ENCODE measurements at places on chromosomes 3 and 15. TPM values are rescaled to one million over a fixed set of nuclear protein-coding genes. Genes with fewer than 3 reads are reported as not detected.

GRCh38 chr3:99921986-99922385, 104.3 kb downstream of the CMSS1 start:
- no peak for DNase-seq

DNA sequence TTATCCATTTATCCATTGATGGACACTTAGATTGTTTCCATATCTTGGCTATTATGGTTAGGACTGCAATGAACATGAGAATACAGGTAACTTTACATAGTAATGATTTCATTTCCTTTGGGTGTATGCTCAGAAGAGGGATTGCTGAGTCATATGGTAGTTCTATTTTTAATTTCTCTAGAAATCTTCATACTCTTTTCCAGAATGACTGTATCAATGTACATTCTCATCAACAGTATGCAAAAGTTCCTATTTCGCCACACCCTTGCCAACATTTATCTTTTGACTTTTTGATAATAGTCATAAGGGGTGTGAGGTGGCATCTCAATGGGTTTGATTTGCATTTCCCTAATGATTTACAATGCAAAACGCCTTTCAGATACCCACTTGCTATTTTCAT, 6.2 kb upstream of the NIPA1 start:
- DNase-seq = no peak

- no peak for DNase-seq
Measured at GRCh38 chr3:16448639-16449070, 64.8 kb downstream of the RFTN1 start.

DNA sequence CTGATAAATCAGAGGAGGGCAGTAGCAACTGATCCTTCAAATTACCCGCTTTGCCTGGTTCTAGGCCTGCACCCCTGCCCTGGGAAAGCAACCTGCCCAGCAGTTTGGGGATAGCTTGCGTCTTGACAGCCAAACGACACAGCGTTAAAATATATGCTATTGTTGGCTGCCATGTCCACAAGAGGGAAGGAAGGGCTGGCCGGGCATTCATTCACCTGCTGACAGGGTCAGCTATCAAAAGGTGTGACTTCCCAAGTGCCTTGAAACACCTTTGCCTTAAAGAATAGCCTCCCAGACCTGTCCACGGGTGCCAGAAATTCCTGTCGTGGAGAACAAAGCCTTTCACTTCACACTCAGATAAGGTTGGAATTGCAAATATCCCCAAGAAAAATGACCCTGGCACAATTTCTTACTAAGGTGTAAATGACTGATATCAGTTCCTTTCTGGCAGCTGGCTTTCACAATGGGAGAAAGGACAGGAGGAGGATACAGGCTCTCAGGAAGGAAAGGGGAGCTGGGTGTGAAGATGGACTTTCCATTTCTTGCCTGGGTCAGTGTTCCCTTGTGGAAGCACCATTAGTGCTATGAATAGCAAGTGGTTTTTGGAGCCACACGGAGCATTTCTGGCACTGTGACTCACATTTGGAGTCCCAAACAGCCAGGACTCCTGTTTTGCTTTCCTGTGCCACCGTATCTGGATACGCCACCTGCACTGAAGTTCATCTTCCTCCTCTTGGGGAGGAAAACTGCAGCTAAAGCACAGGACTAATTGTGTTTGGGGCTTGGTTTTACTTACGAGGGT, 19.2 kb downstream of the ALDH1A3 start:
- DNase-seq = no peak

DNA sequence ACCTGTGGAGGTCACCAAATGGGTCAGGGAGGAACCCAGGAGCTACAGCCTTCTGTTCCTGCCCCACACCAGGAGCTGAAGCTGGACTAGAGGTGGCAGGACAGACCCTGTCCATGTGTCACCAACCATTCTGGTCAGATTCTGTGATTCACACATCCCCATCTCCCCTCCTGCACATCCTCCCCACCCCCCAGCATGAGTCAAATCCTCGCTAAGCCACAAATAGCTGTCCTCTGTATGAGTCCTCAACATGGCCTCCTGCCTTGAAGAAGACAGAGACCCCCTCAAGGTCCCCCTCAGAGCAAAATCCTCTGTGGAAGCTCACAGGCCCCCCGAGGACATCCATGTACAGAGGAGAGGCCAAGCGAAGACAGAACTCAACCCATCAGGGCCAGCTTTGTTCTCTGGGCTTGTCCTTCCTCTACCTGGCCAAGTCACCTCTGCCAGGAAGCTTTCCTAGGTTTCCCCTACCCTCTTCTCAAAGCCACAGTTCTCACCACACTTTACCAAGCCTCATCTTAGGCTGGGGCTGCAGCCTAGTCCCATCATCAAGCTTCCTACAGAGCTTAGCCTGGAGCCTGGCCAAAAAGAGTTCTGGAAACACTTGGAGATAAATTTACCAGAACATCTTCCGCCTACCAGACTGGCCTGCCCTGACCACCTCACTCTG, 17.1 kb downstream of the CACNA2D2 start:
- no peak for DNase-seq

DNA sequence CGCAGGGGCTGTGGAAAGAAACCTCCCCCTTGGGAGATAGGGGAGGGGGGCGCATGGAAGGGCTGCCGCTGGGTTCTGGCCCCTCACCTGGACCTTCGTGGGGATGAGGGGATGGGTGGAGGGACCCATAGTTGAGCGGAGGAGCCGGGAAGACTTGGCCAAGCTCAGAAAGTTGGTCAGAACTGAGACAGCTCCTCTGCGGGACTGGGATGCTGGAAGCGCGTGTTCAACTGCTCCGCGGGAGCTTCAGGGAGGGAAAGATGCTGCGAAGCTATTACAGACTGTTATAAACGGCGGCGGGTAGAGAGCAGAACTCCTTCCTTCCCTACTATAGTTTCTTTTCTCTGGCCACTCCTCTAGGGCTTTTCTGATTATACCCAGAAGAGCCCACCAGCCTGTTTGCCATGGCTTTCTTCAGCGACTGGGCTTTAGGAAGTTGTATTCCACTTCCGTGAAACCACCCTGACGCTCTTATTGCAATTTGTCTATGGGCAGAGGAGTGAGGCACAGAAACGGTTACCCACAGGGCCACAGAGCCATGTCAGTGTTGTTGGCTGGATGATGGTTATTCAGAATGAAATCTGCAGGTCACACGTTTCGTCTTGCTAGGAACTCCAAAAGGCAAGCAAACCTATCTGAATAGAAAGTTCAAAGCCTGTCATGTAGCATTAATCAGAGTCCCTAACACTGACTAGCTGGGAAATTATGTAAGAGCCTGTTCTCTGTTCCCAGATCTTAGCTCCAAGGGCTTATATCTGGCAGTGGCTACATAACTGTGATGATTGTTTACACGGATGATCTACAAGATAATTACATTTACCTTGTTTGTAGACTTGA, 1.1 kb downstream of the SYNPR start:
- no peak for DNase-seq

DNA sequence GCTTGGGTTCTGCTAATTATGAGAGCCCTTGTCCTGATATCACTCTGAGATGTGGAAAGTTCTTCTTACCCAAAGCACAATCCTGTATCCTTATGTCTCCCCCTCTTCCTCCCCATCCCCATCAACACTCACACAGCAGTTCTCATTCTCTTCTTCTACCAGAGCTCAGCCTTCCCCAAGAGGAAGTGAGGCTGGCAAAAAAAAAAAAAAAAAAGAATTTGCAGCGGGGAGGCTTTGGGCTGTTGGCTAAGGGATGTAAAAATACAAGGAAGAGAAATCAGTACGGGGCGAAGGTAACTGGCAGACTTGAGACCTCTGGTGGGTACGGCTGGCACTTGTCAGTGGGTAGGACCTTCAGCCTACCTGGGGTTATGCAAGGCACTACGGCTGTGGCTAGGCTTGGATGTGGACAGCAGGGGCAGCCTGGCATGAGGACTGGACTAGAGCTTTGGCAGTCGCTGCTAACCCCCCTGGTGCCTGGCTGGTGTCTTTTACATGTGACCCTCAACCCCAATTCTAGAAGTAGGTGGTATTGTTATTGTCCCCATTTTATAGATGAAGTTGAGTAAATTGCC, 5.4 kb downstream of the VIPR1 start:
- no peak for DNase-seq

GRCh38 chr3:72847282-72847681, 963 bp downstream of the SHQ1 start:
- DNase-seq = no peak

The HACL1 gene
- polyA plus RNA-seq = 24.9 TPM
